GM12878 (cell line): ENCODE measurements at places on chromosomes 7 and 10. TPM values are rescaled to one million over a fixed set of nuclear protein-coding genes. Genes with fewer than 3 reads are reported as not detected.

DNA sequence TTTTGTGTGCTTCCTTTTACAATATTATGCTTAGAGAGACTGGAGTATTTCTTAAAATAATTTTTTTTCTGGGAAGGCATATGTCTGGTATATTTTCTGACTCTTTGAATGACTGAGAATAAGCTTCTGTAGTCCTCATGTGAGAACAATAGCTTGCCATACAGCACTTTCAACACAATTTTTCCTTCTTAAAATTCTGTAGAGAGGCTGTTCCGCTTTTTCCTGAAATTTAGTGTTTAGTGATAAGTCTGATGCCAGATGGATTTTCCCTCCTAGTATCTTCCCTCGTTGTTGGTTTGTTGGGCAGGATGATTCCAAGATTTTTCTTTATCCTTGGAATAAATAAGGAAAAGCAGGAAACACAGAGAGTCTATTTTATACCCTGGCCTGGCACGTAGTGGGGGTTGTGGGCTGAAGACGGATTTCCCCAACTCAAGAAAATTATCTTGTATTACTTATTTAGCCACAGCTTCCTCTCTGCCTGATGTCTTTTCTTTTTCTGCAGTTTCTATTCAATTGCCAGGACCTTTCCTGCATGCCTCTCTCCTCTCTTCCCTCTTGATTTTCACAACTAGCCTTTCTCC is 111.2 kb downstream of the AOAH start:
- no peak for DNase-seq

DNA sequence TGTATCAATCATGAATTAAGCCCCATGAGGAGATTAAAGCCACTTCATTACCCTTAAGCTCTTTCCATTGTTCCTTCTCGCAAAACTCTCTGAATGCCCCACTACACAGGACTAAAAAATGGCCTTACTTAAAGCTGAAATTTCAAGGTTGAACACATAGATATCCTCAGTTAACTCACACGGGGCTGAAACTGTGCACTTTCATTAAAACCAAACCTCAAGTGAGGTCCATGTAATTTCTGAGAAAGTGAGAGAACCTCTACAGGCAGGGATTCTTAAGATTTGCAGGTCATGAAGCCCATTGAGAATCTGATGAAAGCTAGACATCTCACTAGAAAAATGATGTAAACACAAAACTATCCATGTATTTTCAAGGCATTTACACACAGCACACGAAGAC is 15.9 kb downstream of the DENND11 start:
- no peak for DNase-seq

GRCh38 chr7:31171216-31171785 is 119.2 kb downstream of the ADCYAP1R1 start:
- DNase-seq, result no peak

- DNase-seq, result no peak
These were observed 4.0 kb upstream of the NUDT13 start for GRCh38 chr10:73106301-73106700.

- DNase-seq, result no peak
These were observed 168.2 kb downstream of the SKAP2 start for GRCh38 chr7:26696161-26696560.

GRCh38 chr10:33115738-33116719 is 158.0 kb upstream of the ITGB1 start:
- DNase-seq, result no peak

DNA sequence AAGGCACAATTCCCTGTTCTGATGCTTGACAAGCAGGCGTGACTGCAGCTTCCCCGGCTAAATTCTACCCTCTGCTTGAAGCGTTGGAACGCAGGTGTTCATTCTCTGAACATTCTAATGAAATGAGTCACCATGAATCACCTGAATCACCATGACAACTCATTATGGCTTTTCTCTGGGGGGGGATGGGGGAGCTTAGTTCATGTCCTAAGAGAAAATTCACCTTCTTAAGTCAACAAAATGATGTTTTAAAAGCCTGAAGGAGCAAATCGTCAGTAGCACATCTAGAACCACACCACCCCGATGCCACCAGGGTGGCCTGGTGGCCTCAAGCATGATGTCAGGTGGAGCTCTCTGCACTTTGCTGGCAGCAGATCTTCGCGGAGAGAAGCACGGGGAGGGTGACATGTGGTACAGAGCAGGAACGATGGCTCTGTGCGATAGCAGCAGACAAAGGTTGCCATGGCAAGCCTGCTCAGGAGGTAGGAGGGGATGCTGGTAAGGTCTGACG is 33.7 kb downstream of the DDC start:
- no peak for DNase-seq

DNA sequence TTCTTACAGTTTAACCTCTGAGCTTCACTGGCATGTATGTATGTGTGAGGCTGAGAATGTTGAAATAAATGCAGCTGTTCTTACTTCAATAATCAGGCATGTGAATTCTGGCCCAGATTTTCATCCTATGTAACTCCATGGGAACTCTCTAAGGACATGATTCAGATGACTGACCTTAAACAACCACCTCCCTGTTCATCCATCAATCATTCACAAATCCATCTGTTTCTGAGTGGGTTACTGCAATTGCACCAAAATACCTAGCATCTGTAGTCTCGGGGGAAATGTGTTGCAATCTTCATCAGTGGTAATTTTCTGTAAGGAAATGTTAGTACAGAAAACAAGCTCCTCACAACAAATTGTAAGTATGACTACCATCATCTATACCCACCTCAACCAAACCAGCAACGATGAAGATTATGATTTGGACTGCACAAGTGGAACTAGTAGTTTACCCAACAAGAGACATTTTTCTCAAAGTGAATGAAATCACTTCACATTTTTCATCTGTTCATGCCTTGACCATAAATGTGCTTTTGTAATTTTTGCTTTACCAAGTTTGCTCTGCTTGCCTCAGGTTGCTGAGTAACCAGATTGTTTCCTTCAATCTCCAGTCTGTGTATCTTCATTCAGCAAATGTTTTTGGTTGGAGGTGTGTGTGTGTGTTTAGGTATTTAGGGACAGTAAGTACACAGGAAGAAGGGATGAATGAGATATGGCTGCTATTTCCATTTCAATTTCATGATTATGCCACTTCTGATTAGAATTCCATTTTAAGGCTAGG is 65.7 kb upstream of the FZD8 start:
- DNase-seq, result no peak

GRCh38 chr7:117188376-117188775 is 134.5 kb downstream of the WNT2 start:
- no peak for DNase-seq

GRCh38 chr7:34208878-34209621 is 303.7 kb downstream of the BMPER start:
- DNase-seq, result no peak

GRCh38 chr7:93014410-93014809 is 103.4 kb downstream of the SAMD9 start:
- DNase-seq, result no peak

GRCh38 chr10:101070098-101070497 is 8.3 kb downstream of the KAZALD1 start:
- DNase-seq, result no peak

DNA sequence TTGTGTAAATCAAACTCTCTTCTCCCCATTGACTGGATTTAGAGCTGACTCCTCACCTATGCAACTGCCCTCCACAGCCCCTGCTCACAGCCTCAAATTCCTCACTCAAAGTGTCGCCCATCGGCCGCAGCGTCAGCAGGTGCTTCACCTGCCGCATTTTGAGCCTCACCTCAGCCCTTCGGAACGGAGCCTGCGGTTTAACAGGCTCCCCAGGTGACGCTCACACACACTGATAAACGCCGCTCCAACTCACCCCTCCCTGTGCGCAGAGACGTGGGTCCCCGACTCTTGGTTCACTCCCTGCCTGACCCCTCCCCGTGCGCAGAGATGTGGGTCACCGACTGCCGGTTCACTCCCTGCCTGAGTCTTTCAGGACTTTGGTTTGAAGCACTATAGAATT is 57.1 kb downstream of the CARD11 start:
- no peak for DNase-seq

- DNase-seq, result no peak
These were observed 93.6 kb downstream of the NHLRC2 start for GRCh38 chr10:113948048-113948447.

DNA sequence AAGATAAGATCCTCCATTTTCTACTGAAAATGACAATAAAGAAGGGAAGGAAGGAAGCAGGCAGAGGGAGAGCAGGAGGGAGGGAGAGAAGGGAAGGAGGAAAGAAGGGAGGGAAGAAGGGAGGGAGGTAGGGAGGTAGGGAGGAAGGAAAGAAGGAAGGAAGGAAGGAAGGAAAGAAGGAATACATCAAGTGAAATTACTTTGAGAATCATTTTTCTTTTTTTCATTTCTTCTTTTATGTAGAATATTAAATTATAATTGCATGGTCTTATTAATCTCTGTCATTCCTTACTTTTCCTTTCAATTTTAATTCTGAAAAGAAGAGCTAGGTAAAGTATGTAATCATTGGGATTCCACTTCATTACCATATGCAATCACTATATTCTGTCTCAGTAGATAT is 97.8 kb downstream of the PLXDC2 start:
- no peak for DNase-seq

- DNase-seq, result no peak
These were observed 55.0 kb downstream of the WAC start for GRCh38 chr10:28587970-28588290.

- DNase-seq, result no peak
These were observed 10.7 kb downstream of the LBX1 start for GRCh38 chr10:101218351-101219138.

DNA sequence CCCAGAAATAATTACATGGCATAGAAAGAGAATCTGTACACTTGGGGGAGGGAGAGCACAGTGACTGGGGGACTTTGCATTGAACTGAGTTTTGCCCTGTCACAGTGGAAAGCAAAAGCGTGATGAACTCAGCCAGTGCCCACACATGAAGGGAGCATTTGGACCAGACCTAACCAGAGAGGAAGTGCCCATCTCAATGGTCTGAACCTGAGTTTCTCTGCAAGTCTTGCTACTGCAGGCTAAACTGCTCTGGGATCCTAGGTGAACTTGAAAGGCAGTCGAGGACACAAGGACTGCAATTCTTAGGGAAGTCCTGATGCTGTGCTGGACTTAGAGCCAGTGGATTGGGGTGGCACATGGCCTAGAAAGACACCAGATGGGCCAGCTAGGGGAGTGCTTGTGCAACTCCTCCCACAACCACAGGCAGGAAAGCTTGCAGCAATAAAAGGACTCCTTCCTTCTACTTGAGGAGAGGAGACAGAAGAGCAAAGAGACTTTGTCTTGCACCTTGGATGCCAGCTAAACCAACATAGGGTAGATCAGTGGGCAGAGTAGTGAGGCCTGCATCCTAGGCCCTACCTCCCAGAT is 259.0 kb downstream of the GRM8 start:
- no peak for DNase-seq

GRCh38 chr7:45325378-45325777 is 167.8 kb downstream of the RAMP3 start:
- no peak for DNase-seq

DNA sequence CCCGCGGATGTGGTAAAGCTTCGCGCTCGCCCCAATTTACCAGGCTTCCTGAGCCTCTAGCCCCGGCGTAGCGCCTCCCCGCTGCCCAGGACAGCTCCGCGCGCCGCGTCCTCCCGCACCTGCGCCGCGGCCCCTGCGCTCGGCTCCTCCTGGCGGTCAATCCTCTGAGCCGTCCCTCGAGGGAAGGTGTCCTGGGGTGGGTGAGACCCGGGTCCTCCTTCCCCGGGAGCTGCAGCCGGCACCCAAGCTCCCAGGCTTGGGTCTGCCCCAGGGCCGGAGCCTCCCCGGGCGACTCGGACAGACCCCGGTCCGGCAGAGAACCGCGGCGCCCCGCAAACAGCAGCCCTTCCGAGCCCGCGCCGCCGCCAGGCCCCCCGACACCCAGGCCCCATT is 512 bp downstream of the OSBPL3 start:
- no peak for DNase-seq

DNA sequence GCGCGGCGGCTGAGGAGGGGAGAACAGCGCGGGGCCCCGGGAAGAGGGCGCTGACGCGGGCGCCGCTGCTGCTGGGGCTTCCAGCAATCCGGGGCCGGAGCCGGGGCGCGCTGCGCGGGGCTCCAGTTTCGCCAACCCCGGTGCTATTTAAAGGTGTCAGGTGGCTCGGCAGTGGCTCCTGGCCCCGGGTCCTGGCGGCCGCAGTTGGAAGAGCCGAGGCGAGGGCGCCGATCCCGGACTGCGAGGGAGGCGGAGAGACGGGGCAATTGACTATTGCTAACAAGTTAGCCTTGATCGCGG is 347 bp downstream of the LBX1 start:
- DNase-seq, result no peak

DNA sequence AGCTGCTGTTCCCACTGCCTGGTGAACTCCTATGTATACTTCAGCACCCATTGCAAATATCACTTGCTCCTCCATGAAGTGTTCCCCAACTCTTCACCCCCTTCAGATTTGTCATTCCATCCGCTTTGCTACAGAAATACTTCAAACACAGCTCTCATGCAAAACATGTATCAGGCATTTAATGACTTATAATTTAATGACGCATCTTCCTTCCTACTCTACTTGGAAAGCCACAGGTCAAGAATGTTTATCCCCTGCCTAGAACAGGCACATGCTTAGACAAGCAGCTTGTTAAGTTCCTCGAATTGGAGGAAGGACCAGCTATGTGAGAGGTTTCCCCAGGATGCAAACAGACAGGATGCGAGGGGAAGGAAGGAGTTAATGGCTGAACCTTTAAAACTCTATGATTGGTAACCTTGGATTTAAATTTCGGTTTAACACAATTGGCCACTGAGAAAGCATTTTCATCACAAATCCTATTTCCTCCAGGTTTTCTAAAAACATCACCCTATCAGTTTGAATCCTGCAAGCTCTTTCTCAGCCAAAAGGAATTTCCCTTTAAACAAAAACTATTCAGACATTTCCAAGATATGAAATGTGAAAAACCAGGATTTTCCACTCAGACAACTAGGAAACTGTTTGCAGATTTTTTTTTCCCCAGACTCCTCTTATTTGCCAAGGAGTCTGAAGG is 11.5 kb downstream of the CREB3L2 start:
- no peak for DNase-seq

- DNase-seq, result no peak
These were observed 15.2 kb downstream of the YKT6 start for GRCh38 chr7:44216019-44216418.

C10orf62 gene
- not detected in 2 replicates for polyA plus RNA-seq

DIP2C gene
- polyA plus RNA-seq, result 0.01 and 0.08 TPM in 2 replicates

MDFIC gene
- 7.2 and 7.3 TPM in 2 replicates for polyA plus RNA-seq

FAM25C gene
- polyA plus RNA-seq, result not detected in 2 replicates

IQCE gene
- polyA plus RNA-seq, result 5.9 and 7.8 TPM in 2 replicates

GIMAP1 gene
- 0.58 and 0.75 TPM in 2 replicates for polyA plus RNA-seq

TSPAN15 gene
- 2.8 and 3.2 TPM in 2 replicates for polyA plus RNA-seq

TRIM73 gene
- polyA plus RNA-seq, result 0.63 and 0.86 TPM in 2 replicates

ERVW-1 gene
- polyA plus RNA-seq, result not detected in 2 replicates

C7orf33 gene
- polyA plus RNA-seq, result not detected in 2 replicates

LRRC18 gene
- 0.16 and 0.18 TPM in 2 replicates for polyA plus RNA-seq

SLC26A3 gene
- not detected in 2 replicates for polyA plus RNA-seq

MUC3A gene
- not detected in 2 replicates for polyA plus RNA-seq

ADAM12 gene
- polyA plus RNA-seq, result 0.03 TPM in 1 of 2 replicates, not detected in the other

CCZ1B gene
- polyA plus RNA-seq, result 34.4 and 37.8 TPM in 2 replicates
